ENCODE measurements at places on chromosomes 13 and 19. TPM values are rescaled to one million over a fixed set of nuclear protein-coding genes. Genes with fewer than 3 reads are reported as not detected.

CACNA1A gene
- total RNA-seq: 0.08 TPM

NCCRP1 gene
- not detected for total RNA-seq

FCHO1 gene
- total RNA-seq: 0.58 TPM

LSM4 gene
- total RNA-seq: 349 TPM

PSG7 gene
- 0.06 TPM for total RNA-seq

PBX4 gene
- 0.10 TPM for total RNA-seq

LMTK3 gene
- total RNA-seq: 0.43 TPM

SIGLEC8 gene
- not detected for total RNA-seq

PDX1 gene
- not detected for total RNA-seq

SELENOV gene
- total RNA-seq: not detected

TUBA3C gene
- not detected for total RNA-seq

NKPD1 gene
- total RNA-seq: not detected

ZNF85 gene
- 10.3 TPM for total RNA-seq

POLD1 gene
- 45.8 TPM for total RNA-seq

APOC1 gene
- not detected for total RNA-seq

LRRC63 gene
- total RNA-seq: not detected

KIR2DL3 gene
- total RNA-seq: not detected

NCR1 gene
- not detected for total RNA-seq

ZNF681 gene
- total RNA-seq: 5.4 TPM

CYP4F3 gene
- total RNA-seq: 0.17 TPM

SSBP4 gene
- 60.9 TPM for total RNA-seq

MISP gene
- total RNA-seq: not detected

SRRM5 gene
- total RNA-seq: not detected

TMPRSS9 gene
- not detected for total RNA-seq

ERFL gene
- total RNA-seq: not detected

CGB8 gene
- 1.5 TPM for total RNA-seq

CEACAM1 gene
- 0.35 TPM for total RNA-seq

TRPC4 gene
- total RNA-seq: 1.3 TPM

SUPT20H gene
- total RNA-seq: 24.5 TPM

CYP2A6 gene
- total RNA-seq: not detected

ZNF527 gene
- total RNA-seq: 6.3 TPM

ENOX1 gene
- total RNA-seq: 0.86 TPM

TSSK6 gene
- 1.3 TPM for total RNA-seq

PRSS57 gene
- not detected for total RNA-seq

KLK7 gene
- not detected for total RNA-seq

SERTM1 gene
- not detected for total RNA-seq

ZNF526 gene
- total RNA-seq: 5.5 TPM

SERTAD1 gene
- 15.4 TPM for total RNA-seq

C19orf67 gene
- not detected for total RNA-seq

UFM1 gene
- total RNA-seq: 43.7 TPM

SPTBN4 gene
- total RNA-seq: 0.56 TPM

SERP2 gene
- total RNA-seq: not detected

NMRK2 gene
- total RNA-seq: not detected

ZNF823 gene
- 4.0 TPM for total RNA-seq

PNMA8B gene
- total RNA-seq: not detected

OR10H1 gene
- total RNA-seq: not detected

IL12RB1 gene
- 2.4 TPM for total RNA-seq

F7 gene
- not detected for total RNA-seq

PSG1 gene
- total RNA-seq: not detected

ZNF302 gene
- 15.7 TPM for total RNA-seq

FFAR1 gene
- total RNA-seq: not detected

ZNF541 gene
- not detected for total RNA-seq

GIPC1 gene
- total RNA-seq: 36.5 TPM

FXYD1 gene
- total RNA-seq: not detected

IQCN gene
- total RNA-seq: 0.62 TPM
